Stimulated activated CD4-positive, alpha-beta T cell treated with anti-CD3 and anti-CD28 coated beads, Interleukin-1b, Interleukin-23, amount 100 ng/mL, for 1 hour (primary cell): ENCODE measurements at places on chromosomes 6 and 20.

- DNase-seq: no peak
Observed at GRCh38 chr20:52948491-52948890, 23.7 kb upstream of the TSHZ2 start.

GRCh38 chr6:12939314-12939713 lies 222.7 kb downstream of the PHACTR1 start:
- DNase-seq: no peak

DNA sequence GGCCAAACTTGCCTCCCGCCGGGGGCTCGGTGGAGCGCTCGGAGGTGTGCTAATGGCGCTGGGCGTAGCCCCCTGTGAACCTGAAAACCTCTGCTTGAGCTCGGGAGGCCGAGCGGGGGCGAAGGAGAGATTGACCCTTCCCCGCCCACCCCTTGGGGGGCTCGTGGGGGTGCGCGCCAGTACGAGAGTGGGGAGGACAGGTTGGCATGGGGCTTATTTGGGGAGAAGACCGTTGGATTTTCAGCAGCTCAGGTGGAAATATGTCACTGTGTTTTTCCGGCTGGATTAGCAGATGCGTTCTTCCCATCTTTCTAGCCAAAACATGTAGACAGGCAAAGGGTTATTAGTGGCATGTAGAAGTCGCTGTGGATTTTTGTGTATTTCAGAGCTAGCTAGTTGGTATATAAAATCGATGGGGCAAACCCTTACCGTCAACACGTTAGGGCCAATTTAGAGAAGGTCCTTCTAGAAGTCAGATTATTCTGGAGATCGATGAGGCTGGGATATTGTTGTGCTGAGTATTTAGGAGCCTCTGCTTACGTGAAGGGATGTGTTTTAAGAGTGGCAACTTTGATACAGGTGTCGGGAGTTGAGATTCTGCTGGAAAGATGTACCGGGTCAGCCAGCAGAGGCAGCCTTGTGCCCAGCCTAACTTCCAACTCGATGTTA lies 525 bp downstream of the NCOA7 start:
- DNase-seq: no peak

DNA sequence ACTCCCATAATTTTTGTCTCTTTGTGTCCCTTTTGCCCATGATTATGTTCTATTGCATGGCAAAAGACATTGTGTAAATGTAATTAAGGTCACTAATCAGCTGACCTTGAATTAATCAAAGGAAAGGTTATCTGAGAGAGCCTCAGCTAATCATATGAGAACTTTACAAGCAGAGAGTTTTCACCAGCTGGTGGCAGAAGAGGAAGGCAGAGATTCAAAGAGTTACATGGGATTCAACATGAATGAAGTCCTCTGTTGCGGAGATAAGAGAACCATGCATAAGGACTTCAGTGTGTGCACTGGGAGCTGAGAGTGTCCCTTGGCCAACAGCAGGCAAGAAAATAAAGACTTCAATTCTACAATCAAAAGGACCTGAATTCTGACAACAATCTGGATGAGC lies 494.1 kb upstream of the ARID1B start:
- no peak for DNase-seq

GRCh38 chr6:21420146-21420878 lies 173.2 kb upstream of the SOX4 start:
- no peak for DNase-seq

DNA sequence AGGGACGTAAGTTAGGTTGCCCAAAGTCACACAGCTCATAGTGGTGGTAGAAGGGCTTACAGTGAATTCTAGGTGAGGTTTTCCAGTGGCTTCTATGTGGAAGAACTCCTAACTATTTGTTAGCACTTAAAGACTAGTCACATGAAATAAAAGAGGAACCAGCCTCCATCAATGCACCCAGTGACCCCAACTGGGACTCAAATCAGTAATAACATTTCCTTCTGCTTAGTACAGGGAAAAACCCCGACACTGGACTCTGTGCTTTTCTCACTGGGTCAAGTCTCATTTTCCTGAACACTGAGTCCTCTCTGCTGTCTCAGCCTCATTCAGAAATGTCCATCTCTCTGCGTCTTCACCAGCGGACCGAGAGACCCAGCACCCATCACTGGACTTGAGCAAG lies 89.2 kb downstream of the SLC22A23 start:
- no peak for DNase-seq

- no peak for DNase-seq
Observed at GRCh38 chr6:128152551-128152950, 251.7 kb upstream of the THEMIS start.

GRCh38 chr6:14552891-14553290 lies 435.3 kb downstream of the CD83 start:
- no peak for DNase-seq

DNA sequence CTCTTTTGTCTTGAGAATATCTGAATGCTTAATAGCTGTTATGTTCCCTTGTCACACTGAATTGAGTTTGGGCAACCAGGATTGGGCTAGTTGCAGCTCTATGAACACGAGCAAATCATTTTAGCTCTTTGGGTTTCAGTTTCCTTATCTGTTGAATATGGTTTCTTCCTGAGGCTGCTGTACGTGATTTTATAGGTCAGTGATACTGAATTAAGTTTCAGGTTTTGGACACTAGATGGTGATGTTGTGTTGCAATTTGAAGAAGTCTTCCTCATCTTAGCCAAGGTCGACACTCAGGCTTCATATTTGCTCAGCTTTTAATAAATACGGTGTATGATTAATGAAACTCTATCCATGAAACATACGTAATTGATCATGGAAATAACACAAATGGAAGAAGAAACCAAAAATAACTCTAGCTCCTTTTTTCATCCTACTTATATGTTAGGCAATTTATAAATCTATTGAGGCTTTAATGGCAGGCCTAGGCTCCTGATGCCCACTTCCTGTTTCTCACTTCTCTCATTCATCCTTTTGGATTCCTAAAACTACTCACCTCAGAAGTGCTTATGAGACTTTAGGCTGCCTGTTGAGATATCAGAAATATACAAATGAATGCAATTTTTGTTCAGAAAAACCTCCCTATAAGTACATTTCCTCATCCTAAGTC lies 354.1 kb upstream of the MAP3K7 start:
- DNase-seq: no peak

GRCh38 chr6:140653972-140654371 lies 1279.5 kb upstream of the CITED2 start:
- no peak for DNase-seq

DNA sequence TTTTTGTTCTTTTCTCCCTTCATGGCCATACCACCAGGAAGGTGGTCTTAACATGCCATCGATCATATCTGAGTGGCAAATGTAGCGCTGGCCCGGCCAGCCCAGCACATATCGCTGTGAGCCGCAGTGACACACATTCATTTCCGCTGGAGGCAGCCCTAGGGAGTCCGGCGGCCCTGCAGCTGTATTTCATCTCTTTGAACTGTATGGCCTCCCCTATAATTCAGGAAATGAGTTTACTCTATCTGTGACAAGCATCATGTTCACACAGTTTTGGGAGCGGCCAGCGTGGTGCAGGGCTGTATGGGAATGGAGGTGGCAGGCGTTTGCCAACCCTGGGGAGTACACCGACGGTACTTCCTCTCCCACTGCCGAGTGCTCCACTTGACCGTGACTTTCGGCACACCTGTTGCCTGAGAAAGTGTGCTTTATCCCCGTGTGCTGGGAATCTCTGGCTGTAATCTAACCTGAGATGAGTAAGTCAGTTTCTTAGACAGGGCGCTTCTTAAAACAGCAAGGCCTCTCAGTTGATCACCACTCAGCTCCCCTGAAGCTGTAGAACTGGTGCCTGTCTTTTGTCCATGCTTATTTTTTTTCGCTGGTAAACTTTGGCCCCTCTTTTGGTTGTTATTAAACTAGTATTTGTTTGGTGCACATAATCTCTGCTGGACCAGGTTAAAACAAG lies 257.1 kb upstream of the TAB2 start:
- DNase-seq: no peak

- DNase-seq: no peak
Observed at GRCh38 chr6:63556369-63556768, 15.9 kb upstream of the LOC128125822 start.

DNA sequence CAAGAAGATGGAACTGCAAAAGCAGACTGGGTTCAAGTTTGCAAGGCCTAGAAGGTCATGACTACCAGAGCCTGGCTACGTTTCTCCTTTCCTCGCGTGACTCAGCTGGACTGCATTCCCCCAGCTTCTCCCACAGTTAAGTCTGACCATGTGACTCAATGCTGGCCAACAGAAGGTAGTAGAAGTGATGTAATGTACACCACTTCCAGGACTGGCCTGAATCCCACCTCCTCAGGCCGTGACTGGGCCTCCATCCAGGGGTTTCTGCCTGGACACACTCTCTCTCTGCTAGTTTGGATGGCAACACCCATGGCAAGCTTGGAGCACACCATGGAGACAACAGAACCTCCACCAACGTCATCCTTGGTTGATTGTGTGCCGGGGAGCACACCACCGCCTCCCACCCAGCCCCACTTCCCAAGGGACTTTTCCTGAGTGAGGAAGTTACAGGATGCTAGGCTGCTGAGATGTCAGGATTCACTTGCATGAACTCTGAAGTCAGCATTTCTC lies 112.0 kb upstream of the CDYL start:
- DNase-seq: no peak

GRCh38 chr20:2816583-2817340 lies 598 bp downstream of the TMEM239 start:
- no peak for DNase-seq

DNA sequence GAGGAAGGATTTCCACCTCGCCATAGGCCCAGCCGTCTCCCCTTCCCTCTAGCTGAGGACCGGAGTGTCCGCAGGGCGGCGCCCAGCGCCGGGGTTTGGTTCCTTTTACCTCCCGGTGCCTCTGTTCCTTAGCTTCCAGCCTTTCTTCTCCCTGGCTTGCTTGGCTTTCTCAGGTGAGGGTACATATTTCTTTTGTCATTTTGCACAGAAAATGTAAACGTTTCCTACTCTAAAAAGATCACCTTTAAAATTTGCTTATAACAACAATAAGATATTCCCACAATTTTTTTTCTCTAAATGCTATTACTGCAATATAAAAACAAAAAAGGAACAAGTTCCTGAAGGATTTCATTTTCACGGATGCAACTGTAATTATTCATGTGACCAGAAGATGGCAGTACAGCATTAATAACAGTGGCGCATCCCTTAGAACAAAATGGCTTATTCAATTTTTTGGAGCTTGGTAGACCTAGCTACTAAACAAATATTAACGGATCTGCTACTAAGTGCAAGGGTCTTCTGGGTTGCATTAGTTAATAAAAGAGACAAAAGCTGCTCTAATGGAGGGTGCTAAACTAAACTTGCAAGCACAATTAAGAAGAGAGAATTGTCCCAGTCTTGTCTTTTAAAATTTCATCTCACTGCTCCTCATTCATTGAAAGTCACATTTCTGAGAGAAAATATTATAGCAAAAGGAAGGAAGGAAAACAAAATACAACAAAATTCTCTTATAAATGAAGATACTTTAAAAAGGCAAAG lies 172.9 kb downstream of the ADGRG6 start:
- no peak for DNase-seq

DNA sequence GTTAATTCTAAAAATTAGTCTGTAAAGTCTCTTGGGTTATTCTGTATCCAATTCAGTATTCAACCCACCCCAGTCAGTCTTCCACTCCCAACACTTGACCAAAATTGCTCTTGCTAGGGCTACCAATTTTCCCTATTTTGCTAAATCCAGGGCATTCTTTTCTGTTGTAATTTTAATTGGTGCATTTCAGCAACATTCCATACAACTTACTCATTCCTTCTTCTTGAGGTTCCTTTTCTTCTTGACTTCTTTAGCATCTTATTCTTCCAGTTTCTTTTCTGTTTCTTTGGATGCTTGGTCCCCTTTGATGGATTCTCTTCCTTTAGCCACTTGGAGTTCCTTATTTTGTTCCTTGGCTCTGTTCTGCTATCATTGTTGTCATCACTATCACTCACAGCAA lies 11.2 kb upstream of the GRM1 start:
- DNase-seq: no peak

DNA sequence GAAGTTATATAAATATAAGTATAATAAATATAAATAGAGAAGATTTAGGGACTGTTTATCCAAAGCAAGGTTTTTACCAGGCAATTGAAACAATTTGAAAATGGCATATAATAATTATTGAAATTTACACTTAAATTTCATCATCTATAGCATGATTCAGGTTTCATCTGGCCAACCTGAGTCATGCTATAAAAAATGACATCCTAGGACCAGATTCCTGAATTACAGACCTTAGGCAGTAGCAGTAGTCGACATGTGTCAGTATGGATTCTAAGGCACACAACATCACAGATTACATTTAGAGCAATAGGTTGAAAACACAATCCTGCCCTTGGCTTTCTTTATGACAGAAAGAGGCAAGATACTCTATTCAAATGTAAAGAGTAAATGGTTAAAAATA lies 592.3 kb downstream of the PHF3 start:
- DNase-seq: no peak

DNA sequence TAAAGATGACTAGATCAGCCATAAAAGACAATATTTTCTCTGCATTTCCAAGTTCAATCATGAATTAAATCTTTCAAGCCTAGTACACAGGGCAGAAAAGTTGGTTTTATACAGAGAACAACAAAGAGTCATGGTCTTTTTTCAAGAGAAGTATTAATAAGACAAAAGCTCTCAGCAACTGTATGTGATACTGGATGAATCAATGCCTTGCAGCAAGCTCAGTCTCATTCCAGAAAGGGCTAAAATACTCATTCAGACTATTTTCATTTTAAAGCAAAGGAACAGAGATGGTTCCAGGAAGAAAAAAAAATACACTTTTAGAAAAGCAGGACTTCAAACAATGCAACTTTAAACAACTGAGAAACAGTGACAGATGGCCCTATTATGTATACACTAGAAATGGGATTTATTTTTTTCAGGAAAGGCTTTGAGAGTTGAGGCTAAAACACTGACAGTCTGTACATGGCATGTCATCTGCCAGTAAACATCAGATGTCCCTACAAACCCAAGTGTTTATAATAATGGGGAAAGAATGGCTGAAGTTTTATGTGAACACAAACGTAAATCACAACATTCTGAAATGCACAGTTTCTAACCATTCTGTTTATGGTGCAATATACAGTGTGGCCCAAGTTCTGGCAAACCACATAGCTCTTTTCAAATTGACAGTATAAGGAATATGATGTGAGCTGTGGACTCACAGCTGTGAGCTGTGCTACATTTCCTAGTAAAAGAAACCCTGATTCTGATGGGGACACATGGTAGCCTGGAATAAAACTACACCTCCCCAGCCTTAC lies 114.3 kb upstream of the DST start:
- no peak for DNase-seq

DNA sequence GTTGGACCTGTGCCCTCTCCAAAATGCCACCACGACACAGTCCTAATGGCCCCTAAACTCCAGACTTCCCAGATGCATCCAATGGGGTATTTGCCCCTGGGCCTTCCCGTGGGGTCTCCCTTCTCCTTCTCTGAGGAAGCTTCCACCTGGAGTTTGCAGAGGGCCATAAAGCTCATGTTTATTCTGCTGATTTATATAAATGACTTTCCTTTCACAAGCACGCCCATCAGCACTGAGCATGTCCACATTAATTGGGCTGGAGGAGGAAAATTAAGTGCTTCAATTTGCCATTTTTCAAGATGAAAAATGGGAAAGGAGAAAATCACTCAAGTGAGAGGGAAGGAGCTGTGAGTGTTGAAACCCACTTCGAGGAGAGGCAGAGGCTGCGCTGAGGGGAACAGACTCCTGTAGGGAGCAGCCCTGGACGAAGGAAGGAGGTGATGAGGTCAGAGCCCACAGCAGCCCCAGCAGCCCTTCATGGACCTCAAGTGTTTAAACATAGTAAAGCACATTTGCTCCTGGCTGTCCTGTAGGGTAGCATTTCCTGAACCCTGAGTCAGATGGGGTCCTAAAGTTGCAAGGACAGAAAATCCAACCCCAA lies 434.9 kb upstream of the SULF2 start:
- no peak for DNase-seq

- no peak for DNase-seq
Observed at GRCh38 chr6:103516336-103516735, 1343.4 kb downstream of the HACE1 start.
